ENCODE measurements at places on chromosomes 6 and 20. TPM values are rescaled to one million over a fixed set of nuclear protein-coding genes. Genes with fewer than 3 reads are reported as not detected.
A peak's percentile ranks its signal among the peaks of the same experiment; 100 is the strongest.

GRCh38 chr6:169830876-169831275 is 79.5 kb downstream of the ERMARD start:
- peak; percentile 12 for DNase-seq

GRCh38 chr20:4076033-4076432 is 60.7 kb upstream of the RNF24 start:
- DNase-seq: no peak

- peak; percentile 26 for DNase-seq
These were observed 96.7 kb downstream of the SYCP2 start for GRCh38 chr20:59836767-59837166.

Gene TRIM10
- not detected for polyA plus RNA-seq

Gene APOM
- polyA plus RNA-seq: 3.5 TPM

DNA sequence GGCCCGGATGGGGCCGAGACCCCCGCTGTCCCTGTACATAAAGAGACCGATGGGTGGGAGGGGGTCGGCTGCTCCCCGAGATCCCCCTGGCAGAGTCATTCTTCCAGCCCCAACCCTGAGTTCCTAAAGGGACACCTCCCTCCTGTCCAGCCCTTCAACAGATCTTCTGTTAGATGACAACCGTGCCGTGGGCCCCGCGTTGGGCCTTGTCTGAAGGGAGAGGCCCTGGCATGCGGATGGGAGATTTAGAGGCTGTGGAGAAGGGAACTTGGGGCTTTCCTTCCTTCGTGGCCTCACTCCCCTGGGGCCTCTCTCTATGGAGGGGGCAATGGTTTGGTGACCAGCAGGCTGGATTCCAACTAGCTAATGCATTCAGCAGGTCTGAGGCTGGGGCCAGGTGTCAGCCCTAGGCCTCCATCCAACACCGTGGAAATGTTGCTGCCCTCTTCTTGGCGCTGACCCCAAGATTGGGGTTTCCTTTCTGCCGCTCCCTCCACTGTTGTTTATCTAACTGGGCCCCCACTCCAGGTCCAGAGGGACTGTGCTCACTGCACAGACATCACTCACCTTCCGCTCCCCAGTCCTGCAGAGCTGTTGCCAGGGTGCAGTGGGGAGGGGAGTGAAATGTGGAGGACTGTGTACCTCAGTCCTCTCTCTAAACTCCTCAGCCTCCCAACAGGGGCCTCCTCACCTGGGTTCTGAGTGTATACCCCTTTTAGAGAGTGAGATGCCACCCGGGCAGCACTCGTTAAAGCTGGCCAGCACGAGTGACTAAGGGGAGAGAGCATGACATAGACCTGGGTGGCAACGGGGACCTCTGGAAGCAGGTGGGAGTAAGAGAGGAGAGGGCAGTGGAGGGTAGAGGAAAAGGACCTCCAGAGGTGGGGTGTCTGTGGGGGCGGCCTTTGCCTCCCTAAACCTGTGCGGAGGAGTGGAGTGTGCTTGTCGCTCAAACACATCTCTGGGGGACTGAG is 6.7 kb downstream of the TMEM151B start:
- no peak for DNase-seq

DNA sequence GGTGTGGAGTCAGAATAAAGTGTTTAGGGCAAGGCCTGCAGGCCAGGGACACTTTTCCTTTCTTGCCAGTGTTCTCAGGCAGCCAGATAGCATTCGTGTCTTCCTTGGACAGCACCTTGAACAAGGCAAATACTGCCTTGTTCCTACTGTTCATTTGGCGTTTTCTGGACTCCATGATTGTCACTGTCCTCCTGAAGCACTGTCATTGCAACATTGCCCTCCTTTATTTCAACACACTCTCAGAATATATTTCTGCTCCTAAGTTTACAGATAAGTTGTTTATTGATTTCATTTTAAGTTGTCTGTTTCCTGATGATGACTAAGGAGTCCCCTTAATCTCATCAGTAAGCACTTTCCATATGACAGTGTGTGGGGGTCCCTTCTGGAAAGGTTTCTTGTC is 15.1 kb upstream of the DEF6 start:
- DNase-seq: no peak

Measured in mammary epithelial cell (primary cell).